Hair follicular keratinocyte (primary cell): ENCODE measurements at places on chromosomes 1 and 21. TPM values are rescaled to one million over a fixed set of nuclear protein-coding genes. Genes with fewer than 3 reads are reported as not detected.

Gene ZNF124
- 10.2 and 13.8 TPM in 2 replicates for total RNA-seq

Gene LCE1C
- 1.1 and 9.9 TPM in 2 replicates for total RNA-seq

Gene C1QB
- not detected in 2 replicates for total RNA-seq

Gene CFH
- total RNA-seq = 1.4 and 5.5 TPM in 2 replicates

Gene PDC
- total RNA-seq = not detected in 2 replicates

Gene DNALI1
- total RNA-seq = 0.04 and 0.23 TPM in 2 replicates

Gene SKI
- 16.0 and 17.0 TPM in 2 replicates for total RNA-seq

Gene AADACL4
- total RNA-seq = not detected in 2 replicates

Gene CA6
- not detected in 2 replicates for total RNA-seq

Gene BNIPL
- total RNA-seq = 1.2 and 7.6 TPM in 2 replicates

Gene S100A2
- total RNA-seq = 7,785 and 8,615 TPM in 2 replicates

Gene CYB5RL
- total RNA-seq = 0.39 and 1.5 TPM in 2 replicates

Gene KCNC4
- 4.4 and 5.3 TPM in 2 replicates for total RNA-seq

Gene BATF3
- 0.80 TPM in 1 of 2 replicates, not detected in the other for total RNA-seq

Gene CHIT1
- not detected in 2 replicates for total RNA-seq

Gene DMRTA2
- total RNA-seq = not detected in 2 replicates

Gene KRTAP13-2
- total RNA-seq = not detected in 2 replicates

Gene NIPAL3
- total RNA-seq = 43.9 and 46.5 TPM in 2 replicates

Gene NPR1
- 0.08 TPM in 1 of 2 replicates, not detected in the other for total RNA-seq

Gene SYT14
- 0.04 and 0.94 TPM in 2 replicates for total RNA-seq

Gene PCP4
- total RNA-seq = not detected in 2 replicates

Gene ANKRD34A
- total RNA-seq = 0.49 and 0.70 TPM in 2 replicates

Gene LGR6
- total RNA-seq = 0.04 and 0.16 TPM in 2 replicates

Gene PRKAA2
- total RNA-seq = 0.53 and 1.6 TPM in 2 replicates

Gene SPATA21
- total RNA-seq = not detected in 2 replicates

Gene LAD1
- total RNA-seq = 140 and 142 TPM in 2 replicates

Gene MTF2
- total RNA-seq = 9.8 and 12.8 TPM in 2 replicates

Gene CYP4A22
- not detected in 2 replicates for total RNA-seq

Gene SPATA1
- 0.08 TPM in 1 of 2 replicates, not detected in the other for total RNA-seq

Gene TDRD5
- not detected in 2 replicates for total RNA-seq

Gene TSNAX
- 15.1 and 15.5 TPM in 2 replicates for total RNA-seq

Gene C1orf122
- 85.9 and 103 TPM in 2 replicates for total RNA-seq

Gene LRRC71
- total RNA-seq = not detected in 2 replicates

Gene TFF3
- not detected in 2 replicates for total RNA-seq

Gene LORICRIN
- total RNA-seq = not detected in 2 replicates

Gene HECTD3
- total RNA-seq = 18.4 and 22.0 TPM in 2 replicates

Gene KANK4
- total RNA-seq = 0.42 and 0.62 TPM in 2 replicates

Gene OR2T33
- total RNA-seq = not detected in 2 replicates

Gene RNU1-1
- total RNA-seq = under 0.01 TPM in 2 replicates

Gene C1orf116
- total RNA-seq = 57.3 and 67.3 TPM in 2 replicates

Gene ABCG1
- 2.3 and 7.4 TPM in 2 replicates for total RNA-seq

Gene BTBD8
- total RNA-seq = 2.1 and 2.8 TPM in 2 replicates

Gene MAB21L3
- total RNA-seq = 0.84 TPM in 1 of 2 replicates, not detected in the other

Gene GRIK1
- not detected in 2 replicates for total RNA-seq

Gene IKBKE
- total RNA-seq = 11.7 and 12.8 TPM in 2 replicates

Gene OR2AK2
- total RNA-seq = not detected in 2 replicates

Gene SH2D1B
- not detected in 2 replicates for total RNA-seq

Gene CELSR2
- total RNA-seq = 7.8 and 16.9 TPM in 2 replicates

Gene AGO3
- total RNA-seq = 5.3 and 13.1 TPM in 2 replicates

Gene SPRR1A
- total RNA-seq = not detected in 2 replicates

Gene S100A5
- total RNA-seq = not detected in 2 replicates

Gene SFN
- 1,687 and 1,807 TPM in 2 replicates for total RNA-seq

Gene CYP4X1
- total RNA-seq = not detected in 2 replicates

Gene IGSF8
- total RNA-seq = 33.8 and 41.4 TPM in 2 replicates

Gene OR10Z1
- not detected in 2 replicates for total RNA-seq

Gene SLC22A15
- total RNA-seq = 5.2 and 11.8 TPM in 2 replicates

Gene DIO1
- total RNA-seq = not detected in 2 replicates

Gene SYPL2
- not detected in 2 replicates for total RNA-seq

Gene CELA3A
- not detected in 2 replicates for total RNA-seq
